ENCODE measurements at places on chromosomes 7 and 10. TPM values are rescaled to one million over a fixed set of nuclear protein-coding genes. Genes with fewer than 3 reads are reported as not detected.

Gene CPN1
- not detected for total RNA-seq

Gene UPP1
- 52.9 TPM for total RNA-seq

Gene CALML5
- not detected for total RNA-seq

Gene AP3M1
- 46.9 TPM for total RNA-seq

Gene PHYH
- 18.0 TPM for total RNA-seq

Gene SP8
- total RNA-seq = not detected

Gene JAKMIP3
- 1.3 TPM for total RNA-seq

Gene HK1
- 197 TPM for total RNA-seq

Gene COL1A2
- total RNA-seq = 1.4 TPM
